ENCODE measurements at places on chromosomes 12 and 14.

GRCh38 chr12:62679608-62680007 is 213.0 kb downstream of the MON2 start:
- DNase-seq: no peak

GRCh38 chr12:107584563-107584962 is 101.0 kb upstream of the PWP1 start:
- no peak for DNase-seq

GRCh38 chr14:23401291-23401690 is 6.8 kb downstream of the MYH6 start:
- no peak for DNase-seq

DNA sequence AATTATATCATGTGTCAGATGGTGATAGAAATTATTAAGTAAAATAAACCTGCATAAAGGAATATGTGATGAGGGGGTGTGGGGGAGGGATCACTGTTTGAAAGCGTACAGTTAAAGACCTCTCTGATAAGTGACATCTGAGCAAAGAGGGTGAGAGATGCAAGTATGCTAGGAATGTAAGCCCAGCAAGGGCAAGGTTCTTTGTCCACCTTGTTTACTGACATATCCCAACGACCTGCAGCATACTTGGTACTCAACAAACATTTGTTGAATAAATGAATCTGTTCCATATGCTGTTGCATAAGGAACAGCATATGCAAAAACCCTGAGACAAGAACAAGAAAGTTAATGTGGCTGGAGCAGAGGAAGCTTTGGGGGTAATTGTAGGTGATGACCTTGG is 12.0 kb upstream of the MDM1 start:
- no peak for DNase-seq

- DNase-seq: no peak
Observed at GRCh38 chr12:7856516-7856915, 16.2 kb downstream of the SLC2A14 start.

DNA sequence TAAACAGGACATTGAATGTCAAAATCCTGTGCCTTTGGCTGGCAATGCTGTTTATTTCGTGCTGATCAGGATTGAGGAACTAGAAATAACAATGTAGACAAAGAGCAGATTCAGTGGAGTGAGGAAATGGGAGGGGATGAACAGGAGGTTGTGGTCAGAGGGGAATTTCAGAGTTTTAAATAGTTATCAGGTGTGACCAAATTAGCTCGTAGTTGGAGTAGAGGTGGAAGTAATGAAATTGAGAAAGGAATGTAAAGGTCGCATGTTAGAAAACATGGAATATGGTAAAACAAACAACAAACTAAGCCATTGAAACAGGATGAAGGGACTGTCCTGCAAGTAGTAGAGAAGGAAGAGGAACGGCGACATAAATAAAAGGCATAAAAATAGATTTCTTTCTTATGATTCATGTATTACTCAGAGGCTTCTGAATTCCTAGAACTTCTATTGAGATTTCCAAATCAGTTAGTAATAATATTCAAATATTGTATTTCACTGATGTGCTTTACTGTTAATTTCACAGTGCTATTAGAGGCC is 9.5 kb upstream of the SAV1 start:
- no peak for DNase-seq

DNA sequence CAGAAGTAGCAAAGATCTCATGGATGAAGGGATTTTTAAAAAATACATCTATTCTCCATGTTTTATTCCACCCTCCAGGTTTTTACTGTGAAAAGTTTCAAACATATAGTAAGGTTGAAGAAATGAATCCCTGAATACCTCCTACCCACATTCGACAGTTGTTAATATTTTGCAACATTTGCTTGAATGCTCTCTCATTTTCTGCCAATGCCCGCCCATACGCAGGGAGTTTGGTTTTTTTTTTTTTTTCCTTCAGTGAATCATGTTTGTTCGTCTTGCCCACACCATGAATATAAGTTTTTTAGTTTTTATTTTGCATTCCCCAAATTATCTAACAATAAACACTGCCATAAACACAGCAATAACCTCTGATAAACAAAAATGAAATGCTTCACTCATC is 82.9 kb downstream of the MAP1LC3B2 start:
- no peak for DNase-seq

- DNase-seq: no peak
Observed at GRCh38 chr14:25488961-25489360, 439.0 kb upstream of the STXBP6 start.

DNA sequence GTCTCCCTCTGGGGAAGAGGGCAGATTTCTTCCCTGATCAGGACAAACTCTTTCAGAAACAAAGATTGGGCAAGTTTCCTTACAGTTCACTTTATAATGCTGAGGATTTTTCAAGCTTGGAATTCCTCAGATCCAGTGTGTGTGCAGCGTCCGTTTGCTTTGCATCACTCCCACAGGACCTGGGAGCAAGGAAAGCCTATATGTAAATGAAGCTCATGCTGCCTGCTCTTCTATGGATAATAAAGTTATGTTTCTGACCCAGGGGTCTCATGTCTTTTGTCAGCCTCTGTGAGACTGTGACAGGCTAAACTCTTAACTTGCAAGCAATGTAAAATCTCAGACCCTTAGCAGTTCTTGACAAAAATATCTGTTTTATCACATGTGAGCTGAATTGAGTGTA is 41.6 kb downstream of the TRHDE start:
- no peak for DNase-seq

DNA sequence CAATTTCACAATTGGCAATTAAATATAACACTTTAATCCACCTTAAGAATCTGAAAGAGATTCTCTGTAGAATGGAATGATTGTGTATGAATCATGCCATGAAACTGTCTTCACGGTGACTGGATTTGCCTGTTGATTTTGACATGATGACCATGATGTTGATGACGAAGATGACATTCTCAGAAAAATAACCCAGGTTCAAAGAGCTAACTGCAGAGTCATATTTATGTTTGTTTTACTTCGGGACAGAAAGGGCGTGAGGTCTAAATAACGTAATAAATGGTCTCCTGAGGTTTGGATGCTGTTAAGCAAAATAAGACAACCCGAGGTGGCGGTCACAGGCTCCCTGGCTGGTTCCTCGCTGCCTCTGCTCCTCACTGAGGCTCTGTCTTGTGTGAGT is 532.0 kb downstream of the TMEM121 start:
- DNase-seq: no peak

- no peak for DNase-seq
Observed at GRCh38 chr12:71870416-71870815, 30.9 kb downstream of the TBC1D15 start.

DNA sequence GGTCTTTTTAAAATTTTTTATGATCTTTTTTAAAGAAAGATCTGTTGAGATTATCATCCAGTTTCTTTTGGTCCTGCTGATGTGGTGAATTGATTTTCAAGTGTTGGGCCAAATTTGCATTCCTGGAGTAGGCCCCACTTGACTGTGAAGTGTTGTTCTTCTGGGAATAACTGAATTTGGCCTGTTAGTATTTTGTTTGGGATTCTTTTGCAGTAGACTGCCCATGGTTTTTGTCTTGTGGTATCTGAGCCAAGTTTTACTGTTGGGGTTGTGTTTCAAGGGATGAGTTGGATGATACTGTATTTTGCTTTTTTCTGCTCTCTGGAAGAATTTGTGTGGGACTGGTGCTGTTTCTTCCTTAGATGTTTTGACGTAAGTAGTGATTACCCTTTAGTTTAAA is 4.0 kb upstream of the SYCP3 start:
- DNase-seq: no peak

DNA sequence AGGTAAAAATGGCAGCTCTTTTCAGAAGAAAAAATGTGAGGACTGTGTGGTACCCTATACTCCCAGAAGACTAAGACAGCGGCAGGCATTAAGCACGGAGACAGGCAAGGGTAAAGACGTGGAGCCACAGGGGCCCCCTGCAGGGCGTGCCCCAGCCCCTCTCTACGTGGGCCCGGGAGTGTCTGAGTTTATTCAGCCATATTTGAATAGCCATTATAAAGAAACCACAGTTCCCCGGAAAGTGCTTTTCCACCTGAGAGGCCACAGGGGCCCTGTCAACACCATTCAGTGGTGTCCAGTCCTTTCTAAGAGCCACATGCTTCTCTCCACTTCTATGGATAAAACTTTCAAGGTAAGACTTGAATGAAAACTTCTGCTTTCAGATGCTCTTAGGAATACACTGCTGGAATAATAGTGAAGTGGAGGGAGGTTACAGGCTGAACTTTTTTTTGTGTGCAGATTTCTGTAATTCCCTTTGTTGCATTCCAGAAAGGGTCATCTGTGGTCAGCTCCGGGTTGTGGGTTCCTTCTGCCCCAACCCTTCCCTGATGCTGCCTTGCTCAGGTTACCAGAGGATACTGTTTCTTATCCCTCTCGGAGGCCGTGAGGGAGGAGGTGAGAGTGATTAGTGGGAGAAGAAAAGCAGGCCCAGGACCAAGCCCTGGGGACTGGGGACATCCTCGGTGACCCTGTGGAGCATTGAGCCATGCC is 58.4 kb downstream of the SLC25A47 start:
- DNase-seq: no peak

DNA sequence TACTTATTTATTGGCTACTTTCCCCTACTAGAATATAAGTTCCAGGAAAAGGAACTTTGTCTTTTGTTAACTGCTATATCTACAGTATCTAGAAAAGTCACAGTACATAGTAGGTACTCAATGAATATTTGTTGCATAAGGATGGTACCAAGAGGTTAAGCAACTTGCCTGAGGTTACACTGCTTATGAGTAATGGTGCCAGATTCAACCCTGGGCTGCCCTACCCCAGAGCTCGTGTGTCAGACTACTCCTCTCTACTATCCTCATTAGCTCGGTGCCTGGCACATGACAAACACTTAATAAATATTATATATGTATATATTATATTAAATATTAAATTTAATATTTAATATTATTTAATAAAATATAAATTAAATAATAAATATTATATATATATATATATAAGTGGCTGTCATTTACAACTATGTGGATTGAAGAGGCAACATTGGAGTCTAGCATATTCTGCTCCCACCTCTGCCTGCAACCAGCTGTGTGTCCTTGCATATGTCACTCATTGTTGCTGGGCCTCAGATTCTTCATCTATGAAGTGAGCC is 25.4 kb downstream of the UTP20 start:
- no peak for DNase-seq

DNA sequence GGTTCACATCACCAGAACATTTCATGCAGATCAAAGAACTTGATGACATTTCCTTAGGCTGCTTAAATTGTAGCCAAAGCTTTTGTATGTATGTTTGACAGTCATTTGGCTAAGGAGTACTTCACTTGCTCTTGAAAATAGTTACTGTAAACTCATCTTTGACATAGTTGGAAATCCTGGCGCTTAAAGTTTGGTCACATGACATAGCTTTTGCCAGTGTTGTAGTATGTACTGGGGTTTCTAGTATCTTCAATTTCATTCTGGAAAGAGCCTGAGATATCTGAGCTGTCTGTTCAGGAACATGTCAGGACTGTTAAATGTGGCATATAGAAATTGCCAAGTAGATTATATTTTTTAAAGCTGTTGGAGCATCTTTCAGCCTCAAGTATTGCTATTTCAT is 55.7 kb downstream of the WDR20 start:
- DNase-seq: no peak

DNA sequence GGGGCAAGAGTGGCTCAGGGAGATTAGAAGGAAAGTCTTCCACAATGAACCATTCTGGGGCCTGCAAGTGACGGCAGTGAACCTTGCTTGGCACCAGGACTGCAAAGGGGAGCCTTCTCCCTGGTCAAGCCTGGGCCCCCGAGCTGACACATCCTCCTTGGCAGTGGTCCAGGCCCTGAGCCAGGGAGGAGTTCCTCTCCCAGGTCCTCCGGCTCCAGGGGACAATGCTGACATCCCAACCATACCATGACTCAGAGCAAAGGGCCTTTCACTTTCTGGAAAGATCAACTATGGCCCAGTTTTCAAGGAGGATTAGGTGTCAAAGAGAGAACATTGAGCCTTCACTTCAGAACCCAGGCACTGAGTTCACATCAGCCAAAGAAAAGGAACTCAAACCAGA is 756.5 kb upstream of the TBX3 start:
- DNase-seq: no peak

DNA sequence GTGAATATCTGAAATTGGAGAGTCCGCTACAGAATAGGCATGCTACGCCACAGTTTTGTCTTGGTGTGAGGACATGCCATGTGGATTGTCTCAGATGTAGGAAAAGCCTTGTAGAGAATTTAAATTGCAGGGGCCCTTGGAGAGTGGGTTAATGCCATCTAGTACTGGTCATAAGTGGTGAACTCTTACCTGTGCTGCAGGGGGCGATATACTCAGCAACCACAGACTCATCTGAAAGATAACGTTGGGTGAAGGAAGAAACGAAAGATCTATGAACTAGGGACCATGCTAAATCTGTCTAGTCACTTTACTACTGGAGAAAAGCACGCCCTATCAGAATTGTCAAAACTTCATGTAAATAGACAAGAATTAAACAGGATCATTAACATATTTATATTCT is 33.7 kb upstream of the A2M start:
- DNase-seq: no peak

DNA sequence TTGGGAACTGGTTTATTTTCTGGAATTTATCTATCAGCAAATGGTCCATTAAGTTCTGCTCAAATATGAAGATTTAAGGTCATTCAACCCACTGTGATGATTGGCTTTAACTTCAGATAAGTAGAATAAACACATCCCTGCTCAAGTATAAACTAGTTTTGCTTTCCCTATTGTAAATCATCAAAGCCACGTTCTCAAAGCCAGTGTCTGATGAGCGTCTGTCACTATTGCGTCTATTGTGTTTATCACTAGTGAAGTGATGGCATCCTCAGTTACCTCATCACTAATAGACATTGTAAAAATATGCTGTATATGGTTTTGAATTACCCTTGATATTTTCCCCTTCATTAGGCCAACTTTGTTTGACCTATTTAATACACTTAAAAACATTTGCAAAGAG is 351.3 kb downstream of the BCAT1 start:
- no peak for DNase-seq

GRCh38 chr12:18261273-18261672 is at the start of gene PIK3C2G:
Gene PIK3C2G, plus strand, starts transcription at chr12:18261518. Its CDS starts 20,564 bp downstream, at chr12:18282082.
- no peak for DNase-seq

GRCh38 chr12:45543887-45544286 is 185.6 kb upstream of the ARID2 start:
- no peak for DNase-seq

- DNase-seq: peak; percentile 31
Observed at GRCh38 chr14:23573384-23574015, 5.1 kb downstream of the JPH4 start.

DNA sequence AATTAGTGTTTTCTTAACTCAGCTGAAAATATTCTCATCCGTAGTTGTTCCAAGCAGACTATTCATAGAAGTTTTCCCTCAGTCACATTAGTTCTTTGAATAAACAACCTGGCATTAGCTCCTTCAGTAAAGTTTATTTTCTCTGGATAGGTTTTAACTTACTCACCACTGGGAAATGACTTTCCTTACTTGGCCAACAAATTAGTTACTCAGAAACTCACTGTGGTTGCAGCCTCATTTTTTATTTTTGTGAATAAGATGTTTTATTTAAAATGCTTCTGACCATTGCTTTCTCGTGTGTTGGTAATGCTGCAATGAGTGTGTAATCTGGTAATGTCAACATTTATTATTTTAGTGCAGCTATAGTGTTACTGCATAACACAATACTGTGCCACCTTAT is 74.9 kb downstream of the NOVA1 start:
- no peak for DNase-seq

Data from left forelimb (tissue), 1 donor.